ENCODE measurements at places on chromosomes 6 and 20.

DNA sequence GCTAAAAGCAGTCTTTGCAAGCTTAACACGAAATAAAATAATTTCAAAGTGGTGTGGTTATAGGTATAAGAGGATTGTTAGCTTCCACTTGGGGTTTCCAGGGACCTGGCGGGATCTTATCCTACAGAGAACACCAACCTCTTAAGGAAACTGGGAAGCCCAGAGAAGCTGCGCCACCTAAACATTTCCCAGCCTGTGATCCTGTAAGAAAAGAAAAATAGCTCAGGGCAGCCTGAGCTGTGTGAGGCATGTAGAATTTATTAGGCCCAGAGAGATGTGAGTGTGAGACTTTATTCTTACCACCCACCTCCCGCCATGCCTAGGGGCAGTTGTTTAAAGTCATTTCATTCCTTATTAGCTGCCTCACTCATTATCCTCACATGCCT, 54.1 kb downstream of the CCN2 start:
- ATAC-seq: no peak

- no peak for ATAC-seq
These were observed 8.0 kb downstream of the DNPH1 start for GRCh38 chr6:43221046-43221972.

DNA sequence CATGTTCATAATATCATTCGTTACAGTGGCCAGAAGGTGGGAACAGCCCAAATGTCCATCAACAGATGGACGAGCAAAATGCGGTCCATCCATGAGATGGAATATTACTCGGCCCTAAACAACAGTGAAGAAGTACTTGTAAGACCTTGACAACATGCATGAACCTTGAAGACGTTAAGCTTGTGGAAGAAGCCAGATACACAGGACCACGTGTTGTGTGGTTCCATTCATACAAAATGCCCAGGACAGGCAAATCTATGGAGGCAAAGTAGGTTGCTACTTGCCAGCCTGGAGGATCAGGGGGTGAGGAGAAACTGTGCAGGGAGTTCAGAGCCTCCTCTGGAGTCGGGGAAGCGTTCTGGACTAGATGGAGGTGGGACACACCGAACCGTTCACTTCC, 207.1 kb downstream of the ERMARD start:
- ATAC-seq: no peak

GRCh38 chr6:43900560-43900915, 130.5 kb downstream of the VEGFA start:
- ATAC-seq: no peak

DNA sequence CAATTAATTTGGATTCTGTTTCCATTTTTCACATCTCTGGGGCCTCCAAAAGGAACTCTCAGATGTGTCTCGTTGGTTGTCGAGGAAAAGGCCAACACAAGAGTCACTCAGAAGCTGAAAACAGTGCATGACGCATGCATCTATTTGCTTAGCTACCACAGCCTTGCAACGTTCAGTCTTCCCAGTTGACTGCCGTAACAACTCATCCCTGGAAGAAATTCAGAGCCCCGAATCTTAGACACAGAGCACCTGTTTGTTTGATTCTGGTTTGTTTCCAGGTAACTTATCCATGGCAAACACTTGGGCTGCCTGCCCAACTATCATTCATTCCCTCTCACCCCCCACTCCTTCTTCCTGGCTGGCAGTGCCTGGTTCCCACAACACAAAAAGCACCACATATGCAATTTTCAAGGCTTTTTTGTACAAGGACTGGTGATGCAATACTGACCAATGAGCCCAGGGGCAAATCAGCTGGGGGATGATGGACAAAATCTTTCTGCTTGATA, 60.5 kb downstream of the ZMYND8 start:
- no peak for ATAC-seq

DNA sequence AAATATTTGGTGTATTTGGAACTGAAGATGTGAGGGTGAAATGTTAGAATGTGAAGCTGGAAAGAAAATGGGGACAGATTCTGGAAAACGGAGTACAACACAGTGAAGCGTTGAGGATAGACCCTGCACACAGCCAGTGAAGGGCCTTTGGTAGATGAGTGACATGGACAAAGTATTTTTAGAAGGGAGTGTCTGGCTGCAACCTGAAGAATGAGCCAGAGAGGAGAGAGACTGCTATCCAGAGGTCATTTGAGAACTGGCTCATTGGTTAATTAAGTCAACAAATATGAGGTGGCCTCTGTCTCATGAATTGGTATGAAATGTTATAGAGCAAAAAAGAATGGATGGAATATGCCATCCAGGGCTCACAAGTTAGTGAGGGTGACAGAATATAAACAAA, 310.5 kb downstream of the PACRG start:
- ATAC-seq: no peak

DNA sequence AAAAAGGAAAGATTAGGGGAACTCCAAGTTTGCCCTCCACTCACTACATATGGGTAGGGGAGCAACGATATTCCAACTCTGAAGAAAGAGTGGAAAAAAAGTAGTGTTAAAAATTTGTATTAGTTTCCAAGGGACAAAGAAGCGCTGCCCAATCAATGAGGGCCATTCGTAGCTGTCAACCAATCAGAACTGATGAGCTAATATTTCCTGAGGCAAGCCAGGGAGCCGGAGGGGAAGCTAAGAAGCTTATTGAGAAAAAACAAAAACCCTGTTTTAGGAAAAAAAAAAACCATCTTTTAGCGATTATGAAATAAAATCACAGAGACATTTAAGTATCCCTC, 59.5 kb downstream of the TRIM38 start:
- ATAC-seq: no peak

DNA sequence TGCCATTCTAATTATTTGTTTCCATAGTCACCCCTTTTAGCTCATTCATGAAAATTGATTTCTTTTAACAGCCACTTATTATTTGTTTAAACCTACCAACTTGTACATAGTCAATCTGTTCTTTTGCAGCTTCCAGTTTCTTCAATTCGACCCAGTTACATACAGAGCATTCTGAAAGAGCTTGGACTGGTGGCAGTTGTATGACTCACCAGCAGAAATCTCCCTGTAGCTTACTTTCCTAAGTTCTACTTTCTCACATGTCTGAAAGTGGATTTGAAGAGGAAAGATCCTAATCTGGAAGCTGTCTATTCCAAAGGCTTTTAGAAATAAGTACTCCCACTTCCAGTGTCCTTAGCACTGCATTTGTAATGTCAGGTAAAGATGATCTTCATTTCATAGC, 447.9 kb downstream of the HTR1B start:
- ATAC-seq: no peak

DNA sequence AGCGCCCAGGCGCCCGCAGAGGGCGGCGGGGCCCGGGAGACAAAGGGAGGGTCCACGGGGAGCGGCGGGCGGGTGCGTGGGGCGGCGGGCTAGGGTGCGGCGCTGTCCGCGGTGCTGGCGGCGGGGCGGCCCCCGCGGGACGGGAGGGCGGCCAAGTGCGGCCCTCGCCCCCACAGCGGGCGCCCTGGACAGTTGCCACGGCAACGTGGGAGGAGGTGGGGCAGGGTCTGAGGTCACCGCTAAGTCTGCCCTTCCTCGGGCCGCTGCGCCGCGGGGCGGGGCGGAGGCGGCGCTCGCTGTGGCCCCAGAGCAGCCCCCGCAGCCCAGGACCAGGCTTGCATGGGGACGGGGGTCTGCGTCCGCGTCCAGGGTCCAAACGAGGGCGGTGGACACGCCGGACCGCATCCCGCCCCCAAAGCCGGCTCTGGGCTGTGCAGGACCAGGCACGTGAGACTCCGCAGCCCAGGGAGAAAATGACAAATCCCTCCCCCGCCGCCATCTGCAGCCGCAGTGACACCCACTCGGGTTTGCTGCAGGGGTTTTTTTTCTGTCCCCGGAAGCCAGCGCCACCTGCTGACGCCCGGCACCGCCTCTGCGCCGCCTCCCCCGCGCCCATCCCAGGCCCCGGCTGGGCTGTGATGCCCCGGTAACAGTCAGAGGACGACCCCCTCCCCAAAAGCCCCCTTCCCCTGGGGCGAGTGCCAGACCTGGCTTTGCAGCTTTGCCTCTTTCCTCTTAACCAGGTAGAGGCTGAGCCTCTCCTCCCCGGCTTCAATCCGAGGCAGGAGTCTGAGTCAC, 36.8 kb downstream of the YTHDF1 start:
- ATAC-seq: peak; percentile 64

- peak; percentile 97 for ATAC-seq
These were observed 20.6 kb upstream of the TASP1 start for GRCh38 chr20:13659288-13659687.

DNA sequence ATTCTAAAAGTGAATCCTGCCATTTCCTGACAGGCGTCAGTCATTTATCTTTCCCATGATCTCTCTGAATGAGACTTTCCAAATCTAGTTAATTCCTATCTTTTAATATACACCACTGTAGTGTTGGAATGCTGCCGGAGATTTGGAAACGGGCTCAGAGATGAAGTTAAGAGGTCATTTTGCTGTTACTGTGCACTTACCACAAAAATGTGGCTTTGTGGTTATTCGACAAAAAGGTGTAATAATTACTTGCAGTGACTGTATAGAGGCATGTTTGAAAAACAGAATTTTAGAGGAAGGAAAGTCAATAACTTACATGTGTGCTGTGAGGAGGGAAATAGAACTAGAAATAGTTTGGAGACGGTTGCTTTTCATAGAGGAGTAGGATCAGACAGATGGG, 460.2 kb upstream of the BTBD3 start:
- ATAC-seq: no peak

DNA sequence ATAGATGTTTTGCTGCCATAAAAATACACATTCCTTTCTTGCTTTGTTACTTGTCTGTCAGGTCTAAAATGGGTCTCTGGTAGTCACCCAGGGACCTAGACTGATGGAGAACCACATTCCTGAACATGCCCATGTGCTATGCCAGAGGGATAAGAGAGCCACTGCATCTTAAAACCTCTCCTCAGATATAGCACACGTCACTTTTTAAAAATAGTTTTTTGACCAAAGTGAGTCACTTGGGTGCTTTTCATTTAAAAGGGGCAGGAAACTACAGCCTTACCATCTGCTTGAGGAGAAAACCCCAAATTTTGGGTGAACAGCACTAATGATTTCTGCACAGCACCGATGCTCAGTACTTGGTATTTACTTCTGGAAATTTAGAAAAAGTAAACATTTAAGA, 197.8 kb downstream of the OGFRL1 start:
- ATAC-seq: no peak

GRCh38 chr6:139612135-139612465, 237.7 kb upstream of the CITED2 start:
- ATAC-seq: no peak

GRCh38 chr6:144286503-144287393, 1.6 kb downstream of the UTRN start:
- ATAC-seq: no peak

- no peak for ATAC-seq
These were observed 39.7 kb downstream of the AGPAT4 start for GRCh38 chr6:161233986-161234661.

DNA sequence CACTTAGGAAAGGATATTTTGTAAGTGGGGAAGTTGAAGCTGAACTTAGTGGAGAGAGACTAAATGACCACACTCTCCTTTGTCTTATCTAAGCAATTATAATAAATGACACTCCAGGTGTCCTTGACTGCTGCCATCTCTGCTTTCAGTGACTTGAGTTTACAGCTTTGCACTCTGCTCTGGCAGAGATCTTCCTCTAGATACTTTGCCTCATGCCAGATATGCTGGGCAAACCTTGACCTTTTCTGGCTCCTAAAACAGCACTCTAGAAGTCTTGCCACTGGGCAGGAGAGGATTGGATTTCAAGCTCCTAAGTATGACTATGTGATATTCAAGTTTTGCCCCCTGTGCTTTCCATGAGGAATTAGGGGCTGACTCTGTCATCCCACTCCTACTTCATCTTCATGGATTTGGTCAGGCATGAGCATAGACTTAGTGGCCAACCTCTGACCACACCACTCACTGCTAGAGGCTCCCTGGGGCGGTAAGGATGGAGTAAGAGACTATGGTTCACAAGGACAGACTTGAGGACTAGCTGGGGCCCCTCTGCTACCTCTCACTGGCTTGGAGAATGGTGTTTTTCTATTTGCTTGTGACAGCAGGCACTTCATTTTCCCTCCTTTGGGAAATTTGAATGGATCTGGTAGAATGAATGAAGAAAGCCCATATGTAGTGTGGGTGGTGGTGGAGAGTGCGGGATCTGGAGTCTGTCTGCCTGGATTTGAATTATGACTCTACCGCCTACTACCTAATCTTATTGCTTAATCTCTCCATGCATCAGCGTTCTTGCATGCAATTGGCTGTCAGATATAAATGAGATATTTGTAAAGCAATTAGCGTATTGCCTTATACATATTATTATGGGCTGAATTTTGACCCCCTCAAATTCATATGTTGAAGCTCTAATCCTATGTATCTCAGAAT, 191.4 kb downstream of the REV3L start:
- ATAC-seq: no peak

GRCh38 chr20:63148696-63149095, 67.2 kb downstream of the YTHDF1 start:
- no peak for ATAC-seq

- no peak for ATAC-seq
These were observed 8.8 kb downstream of the CEP43 start for GRCh38 chr6:167007985-167008384.

DNA sequence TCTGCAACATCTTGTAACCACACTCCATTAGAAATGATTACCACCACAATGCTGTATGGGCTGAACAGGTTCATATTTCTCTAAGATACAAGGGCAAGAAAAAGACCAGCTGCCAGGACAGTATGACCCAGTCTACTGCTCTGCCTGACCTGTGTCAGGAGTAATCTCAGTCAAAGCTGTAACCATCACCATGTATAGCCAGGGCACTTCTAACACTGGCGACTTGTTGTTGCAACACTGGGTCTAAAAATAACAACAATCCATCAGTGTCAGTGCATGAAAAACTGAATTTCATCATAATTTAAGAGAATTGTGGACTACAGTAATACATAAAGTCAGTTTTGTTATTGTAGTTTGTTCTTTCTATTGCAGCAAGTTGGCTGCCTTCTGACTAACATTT, 738.6 kb upstream of the ADGRB3 start:
- ATAC-seq: no peak

DNA sequence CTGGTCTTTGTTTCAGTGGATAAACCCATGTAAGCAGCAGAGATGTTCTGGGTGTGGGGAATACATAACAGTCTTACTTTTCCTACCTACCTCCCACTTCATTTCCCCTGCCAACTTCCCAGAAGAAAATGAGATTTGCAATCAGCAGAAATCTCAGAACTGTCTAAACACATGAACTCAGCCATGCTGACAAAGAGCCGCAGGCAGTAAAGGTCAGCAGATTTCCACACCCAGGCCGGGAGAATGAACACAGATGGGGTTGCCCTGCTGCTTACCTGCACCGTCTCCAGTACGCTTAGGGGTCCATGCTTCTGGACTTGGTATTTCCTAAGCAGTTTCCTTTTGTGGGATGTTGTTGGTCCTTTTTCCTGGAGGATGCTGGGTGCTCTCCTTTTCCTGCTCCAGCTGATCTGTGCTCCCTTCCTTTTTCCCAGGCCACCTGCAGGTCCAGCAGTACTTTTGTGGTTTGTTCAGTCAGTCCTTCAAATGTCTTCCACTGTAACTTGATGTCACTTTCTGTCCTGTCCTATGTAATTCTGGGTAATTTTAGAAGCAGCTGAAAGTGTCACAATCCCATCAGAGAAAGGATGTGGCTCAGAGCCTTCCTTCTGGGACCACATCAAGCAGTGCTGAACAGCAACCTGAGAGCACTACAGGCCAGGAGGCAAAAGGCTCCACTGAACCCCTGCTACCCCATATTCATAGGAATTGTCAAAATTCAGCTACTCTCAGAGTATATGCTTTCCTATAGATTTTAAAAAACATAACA, 129.0 kb downstream of the CEP57L1 start:
- no peak for ATAC-seq

Measured in stimulated activated memory B cell treated with anti-CD40 and anti-IgM and Interleukin-4, amounts not matched to agents 10 μg/mL and 1 μg/mL and 100 μg/mL, for 72 hours (primary cell).